Occipital lobe (tissue), 3 donors: ENCODE measurements at places on chromosomes 11 and 22. TPM values are rescaled to one million over a fixed set of nuclear protein-coding genes. Genes with fewer than 3 reads are reported as not detected.

The TPBGL gene
- under 0.01 TPM for total RNA-seq

The CARD10 gene
- 2.0 TPM for total RNA-seq

DNA sequence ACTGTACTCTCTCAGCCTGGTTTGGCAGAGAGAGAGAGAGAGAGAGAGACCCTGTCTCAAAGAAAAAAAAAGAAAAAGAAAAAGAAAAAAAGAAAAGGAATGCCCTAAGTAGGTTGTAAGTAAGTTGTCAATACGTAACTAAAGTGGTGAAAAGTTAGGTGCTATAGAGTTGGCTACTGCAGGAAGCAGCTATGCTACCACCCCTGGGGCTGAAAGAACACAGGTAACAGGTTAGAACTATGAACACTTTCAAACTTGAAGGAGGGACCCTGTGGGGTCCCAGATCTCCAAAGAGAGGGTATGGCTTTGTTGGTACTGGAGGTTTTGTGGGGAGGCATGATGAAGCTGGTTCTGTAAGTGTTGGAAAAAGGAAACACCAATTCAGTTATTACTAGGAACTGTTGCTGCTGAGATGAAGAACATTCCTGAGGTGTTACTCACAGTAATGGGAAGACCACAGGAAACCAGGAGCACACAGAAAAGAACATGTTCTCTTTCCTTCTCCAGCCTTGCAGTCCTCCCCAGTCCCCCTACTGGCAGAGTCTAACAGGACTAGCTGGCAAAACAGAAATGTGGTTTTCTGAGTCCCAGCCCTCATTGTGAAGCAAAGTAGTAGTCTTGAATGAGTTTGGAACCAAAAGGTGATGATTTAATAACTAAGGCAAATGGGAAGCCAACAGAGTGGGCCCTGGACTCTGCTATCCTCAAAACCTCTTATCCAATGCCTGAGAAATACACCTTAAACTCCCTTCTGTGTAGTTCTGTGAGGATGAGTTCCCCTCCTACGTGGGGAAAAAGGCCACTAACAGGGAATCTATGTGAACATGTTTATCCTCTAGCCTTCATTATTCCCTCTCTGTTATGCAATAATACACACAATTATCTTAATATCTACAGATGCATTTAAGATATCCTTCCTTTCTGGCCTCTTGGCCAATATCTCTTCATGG, 427.0 kb upstream of the DDI1 start:
- no peak for DNase-seq

- no peak for DNase-seq
Observed at GRCh38 chr22:19523240-19524169, 705 bp downstream of the CLDN5 start.

The TEAD1 gene
- total RNA-seq, result 25.7 TPM

GRCh38 chr11:18721561-18722292, 4.3 kb downstream of the IGSF22 start:
- DNase-seq, result no peak

- no peak for DNase-seq
Observed at GRCh38 chr22:41598081-41598480, 8.4 kb upstream of the PMM1 start.

GRCh38 chr11:118533769-118534729, 3.1 kb downstream of the TMEM25 start:
- no peak for DNase-seq

The HPX gene
- 2.3 TPM for total RNA-seq

The RFPL2 gene
- 0.31 TPM for total RNA-seq

DNA sequence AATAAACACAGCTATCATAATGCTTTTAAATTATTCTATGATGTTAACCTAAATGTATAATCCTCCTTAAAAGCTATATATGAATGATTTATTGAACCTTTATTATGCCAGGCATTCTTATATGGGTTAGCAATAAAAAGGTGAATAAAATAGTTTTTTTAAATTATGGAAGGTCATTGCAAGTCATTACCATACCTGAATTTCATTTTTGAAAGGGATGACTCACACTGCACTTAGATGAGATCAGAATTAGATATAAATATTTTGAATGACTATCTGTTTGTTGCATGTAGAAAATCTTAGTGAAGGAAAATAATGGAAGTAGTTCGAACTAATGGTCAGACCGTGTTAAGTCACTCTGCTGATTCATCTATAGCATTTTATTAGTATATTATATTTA, 822.3 kb downstream of the LUZP2 start:
- DNase-seq, result no peak

DNA sequence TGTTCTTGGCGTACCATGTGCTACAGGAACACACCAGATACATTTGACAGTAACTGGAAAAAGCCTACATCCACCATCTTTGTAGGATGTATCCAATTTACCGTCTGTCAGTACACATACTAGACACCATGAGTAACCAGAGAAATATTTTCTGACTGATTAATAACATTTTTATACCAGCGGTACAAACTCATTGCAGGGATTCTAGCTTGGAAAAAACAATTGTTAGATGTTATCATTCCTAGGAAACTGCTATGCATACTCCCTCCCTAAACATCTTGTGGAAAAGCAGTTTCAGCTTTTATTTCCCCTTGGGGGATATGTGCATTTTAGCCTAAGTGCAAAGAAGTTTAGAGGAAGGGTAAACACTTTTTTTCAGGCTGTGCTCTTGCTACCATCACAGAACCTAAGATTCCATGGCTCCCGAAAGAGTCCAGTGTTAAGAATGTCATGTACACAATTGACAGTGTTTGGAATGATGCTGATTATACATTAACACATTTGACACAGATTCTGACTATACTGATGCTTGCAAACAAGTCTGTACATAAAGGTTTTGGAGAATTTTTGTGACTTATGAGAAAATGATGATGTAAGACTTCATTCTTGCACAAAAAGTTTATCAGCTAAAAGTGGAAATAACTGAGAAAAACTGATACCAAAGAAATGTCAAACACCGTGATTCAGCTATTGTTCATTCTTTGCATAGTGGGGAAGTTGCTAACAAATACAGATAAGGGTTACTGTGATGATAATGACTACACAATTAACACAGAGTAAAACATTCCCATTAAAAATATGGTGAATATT, 23.7 kb downstream of the NCF4 start:
- no peak for DNase-seq

DNA sequence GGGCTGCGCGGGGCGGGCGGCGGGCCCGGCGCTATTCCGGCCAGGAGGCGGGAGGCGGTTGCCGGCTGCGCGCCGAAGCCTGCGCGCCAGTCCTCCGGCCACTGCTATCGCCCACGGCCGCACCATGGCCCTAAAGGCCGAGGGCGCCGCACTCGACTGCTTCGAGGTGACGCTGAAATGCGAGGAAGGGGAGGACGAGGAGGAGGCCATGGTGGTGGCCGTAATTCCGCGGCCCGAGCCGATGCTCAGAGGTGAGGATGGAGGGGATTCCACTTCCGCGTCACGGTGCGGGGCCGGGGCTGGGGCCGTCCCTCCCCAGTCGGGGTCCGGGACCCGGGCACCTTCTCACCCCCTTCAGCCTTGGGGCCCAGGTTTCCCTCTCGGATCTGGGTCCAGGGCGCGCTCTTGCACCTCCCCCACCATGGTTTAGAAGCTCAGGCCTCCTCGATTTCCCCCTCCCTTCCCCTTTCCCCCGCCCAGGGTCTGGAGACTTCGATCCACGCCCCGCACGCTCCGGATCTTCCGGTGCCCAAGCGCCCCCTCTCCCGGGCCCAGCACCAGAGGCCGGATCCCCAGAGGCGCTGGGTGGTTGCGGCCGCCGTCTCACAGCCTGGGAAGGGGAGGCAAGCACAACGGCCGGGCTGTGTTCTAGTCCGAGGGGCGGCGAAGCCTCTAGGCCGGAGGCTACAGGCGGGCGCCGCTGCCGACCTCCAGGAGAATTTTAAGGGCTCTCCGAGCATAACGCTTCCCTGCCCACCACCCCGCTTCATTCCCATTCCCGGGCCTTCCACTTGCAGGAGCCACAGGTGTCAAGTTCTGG, 517 bp downstream of the SPINDOC start:
- DNase-seq, result no peak

DNA sequence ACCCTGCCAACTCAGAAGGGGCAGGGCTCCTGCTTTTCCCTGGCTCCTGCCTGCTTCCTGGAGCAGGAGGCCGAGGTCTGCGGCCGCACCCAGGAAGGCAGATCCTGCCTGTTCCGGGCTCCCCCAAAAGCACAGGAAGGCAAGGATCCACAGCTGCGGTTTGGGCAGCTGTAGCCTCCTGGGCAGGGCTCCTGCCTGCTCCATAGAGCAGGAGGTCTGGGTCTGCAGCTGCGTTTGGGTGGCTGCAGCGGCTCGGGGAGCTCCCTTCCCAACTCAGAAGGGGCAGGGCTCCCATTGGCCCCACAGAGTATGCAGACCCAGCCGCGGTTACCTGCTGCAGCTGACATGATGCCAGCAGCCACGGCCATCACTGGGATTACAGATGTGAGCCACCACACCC, 5.5 kb downstream of the UPK2 start:
- no peak for DNase-seq

DNA sequence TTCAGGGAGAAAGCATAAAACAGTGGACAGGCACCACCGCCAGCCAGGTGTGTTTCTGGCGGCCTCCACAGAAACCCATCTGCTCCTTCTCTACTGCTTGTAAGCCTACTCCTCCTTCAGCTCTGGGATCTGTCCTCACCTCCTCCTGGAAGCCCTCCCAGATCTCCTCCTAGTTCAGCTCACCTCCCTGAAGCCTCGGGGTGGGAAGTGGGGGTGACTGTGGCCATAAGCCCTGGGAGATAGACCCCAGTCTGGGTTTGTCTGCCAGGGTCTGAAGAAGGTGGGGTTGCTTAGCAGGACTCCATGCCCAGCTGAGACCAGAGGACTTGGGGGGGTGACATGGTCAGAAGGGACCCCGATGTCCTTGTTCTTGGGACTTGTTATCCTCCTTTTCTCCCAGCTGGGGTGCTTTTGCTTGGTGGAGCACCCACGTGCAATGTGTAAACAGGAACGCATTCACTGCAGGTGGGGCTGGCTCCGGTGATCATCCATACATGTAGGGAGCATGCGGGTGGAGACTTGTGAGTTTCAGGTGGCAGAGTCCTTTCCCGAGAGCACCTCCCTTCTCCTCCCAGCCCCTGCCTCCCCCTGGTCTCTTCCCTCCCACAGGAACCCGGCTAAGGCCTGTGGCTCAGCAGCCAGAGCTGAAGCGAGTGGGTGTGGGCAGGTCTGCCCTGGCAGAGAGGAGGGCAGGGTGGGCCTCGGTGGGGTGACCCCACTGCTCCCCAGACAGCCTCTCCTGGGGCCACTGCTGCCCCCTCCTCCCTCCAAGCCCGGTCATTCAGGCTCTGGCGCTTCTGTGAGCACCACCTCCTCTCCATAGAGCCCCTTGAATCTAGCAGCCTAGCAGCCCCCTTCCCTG, 25.9 kb downstream of the MRGPRG start:
- DNase-seq, result no peak

DNA sequence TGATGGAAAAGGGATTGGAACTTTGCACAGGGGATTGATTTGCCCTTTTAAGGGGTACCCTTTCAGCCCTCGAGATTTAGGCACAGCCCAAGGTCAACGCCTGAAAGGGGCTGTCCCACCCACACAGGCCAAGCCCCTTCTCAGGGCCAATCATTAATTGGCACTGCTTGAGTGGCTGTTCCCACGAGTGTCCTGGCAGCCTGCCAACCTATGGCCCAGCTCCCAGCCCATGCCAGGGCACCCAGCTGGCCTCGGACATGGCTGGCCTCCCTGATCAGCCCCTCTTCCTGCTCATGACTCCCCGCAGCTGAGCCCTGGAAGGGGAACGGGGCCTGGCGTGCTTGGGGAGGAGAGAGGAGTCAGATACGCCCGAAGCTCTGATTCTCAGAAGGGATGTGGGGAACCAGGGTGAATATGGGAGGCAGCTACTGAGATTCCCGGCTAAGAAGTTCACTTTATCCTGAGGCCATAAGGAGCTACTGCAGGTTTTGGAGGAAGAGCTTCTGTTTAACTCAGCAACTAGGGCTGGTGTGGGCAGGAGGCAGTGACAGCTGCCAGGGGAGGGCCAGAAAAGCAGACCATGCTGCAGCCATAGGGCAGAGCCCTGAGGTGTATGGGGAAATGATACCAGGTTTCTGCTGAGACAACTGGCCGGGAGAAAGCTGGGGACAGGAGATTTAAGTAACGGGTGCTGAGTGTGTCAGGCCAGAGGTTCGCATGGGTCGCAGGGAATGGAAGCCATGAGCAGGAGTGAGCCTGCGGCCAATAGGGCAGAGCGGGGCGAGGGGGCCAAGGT, 30.0 kb downstream of the WNT7B start:
- no peak for DNase-seq

DNA sequence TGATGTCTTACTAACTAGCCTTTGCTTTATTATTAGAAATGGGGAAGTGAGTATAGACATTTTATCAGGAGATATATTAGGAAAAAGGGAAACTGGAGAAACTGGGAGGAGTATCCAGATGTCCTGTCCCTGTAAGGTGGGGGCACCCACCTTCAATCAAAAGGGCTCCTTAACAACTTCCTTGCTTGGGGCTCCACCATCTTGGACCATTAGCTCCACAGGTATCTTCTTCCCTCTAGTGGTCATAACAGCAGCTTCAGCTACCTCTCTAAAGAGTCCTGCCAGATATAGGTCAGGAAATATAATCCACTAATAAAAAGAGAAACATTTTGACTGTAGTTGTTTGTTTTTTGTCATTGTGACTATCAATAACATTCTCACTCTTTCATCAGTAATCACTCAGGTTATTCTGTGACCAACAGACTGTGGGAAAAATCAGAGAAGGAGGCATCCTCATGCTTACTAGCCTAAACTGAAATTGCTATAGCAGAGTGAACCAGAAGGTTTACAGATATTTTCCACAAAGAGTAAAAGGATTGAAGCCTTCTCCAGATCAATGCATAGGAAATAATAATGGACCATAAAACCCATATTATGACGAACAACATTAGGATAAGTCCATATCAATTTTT, 10.4 kb downstream of the OR51B4 start:
- DNase-seq, result no peak

The CRYBB3 gene
- not detected for total RNA-seq
